ENCODE measurements at places on chromosomes 12 and 14.

DNA sequence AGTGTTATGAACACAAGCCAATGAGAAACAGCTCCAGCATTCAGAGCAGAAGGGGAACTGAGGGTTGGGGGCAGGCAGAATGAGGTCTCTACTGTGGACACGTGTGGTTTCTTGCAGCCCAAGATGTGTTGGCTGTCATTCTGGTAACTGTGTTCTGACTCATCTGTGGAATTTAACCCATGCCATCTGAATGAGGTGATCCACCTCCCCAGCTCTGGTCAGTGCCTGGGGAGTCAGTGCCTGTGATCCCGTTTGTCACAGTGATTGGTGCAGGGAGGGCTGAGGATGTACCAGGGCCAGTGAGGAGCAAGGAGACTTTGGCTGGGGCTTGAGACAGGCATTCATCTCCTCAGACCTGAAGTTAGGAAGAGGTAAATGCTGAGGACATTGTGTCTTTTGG lies 216.8 kb downstream of the MSRB3 start:
- DNase-seq: no peak

GRCh38 chr14:38138473-38139138 lies 69.1 kb upstream of the SSTR1 start:
- DNase-seq: no peak

- no peak for DNase-seq
These were observed 40.9 kb downstream of the KCTD10 start for GRCh38 chr12:109436188-109436560.

- no peak for DNase-seq
These were observed 20.1 kb upstream of the DACT1 start for GRCh38 chr14:58617619-58618018.

DNA sequence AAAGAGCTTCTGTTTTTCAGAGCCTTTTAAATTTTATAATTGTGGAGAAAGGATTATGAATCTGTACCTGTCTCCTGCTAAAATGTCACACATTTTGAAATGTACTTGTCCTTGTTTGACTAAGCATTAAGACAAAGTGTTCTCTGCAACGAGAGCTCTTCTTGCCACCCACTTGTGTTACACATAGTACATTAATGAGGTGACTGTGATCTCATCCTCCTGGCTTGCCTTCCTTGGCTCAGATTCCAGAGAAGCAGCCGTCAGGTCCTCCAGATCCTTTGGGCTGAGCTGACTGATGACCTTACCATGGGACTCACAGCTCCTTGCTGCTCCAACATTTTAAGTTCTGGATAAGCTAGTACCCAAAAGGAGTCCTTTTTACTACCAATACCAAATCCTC lies 81.4 kb downstream of the BBS10 start:
- DNase-seq: no peak

DNA sequence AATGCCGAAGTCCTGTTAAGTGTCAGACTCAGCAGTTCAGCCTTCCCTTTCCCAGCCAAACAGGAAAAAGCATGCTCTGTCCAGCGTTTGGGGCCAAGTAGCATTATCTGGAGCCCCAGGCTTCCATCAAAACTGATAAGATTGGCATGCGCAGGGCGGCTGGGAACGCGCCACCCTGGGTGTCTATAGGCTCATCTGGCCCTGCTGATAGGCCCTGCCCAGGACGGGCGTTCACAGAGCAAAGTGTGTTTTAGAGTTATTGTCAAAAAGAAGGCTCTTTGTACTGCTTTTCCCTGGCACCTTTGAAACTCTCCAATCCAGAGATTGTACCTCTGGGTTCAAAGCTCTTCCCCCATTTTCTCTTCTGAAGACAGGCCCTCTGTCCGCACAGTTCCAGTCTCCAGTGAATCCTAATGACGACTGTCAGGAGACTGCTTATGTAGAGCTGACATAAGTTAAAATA lies at the start of gene ART4:
ART4 (minus strand) TSS at position 102 of the 463 bp plus-strand sequence. CDS start 413 bp downstream, outside the sequence.
- no peak for DNase-seq

- no peak for DNase-seq
These were observed 306.7 kb downstream of the EMP1 start for GRCh38 chr12:13503094-13503835.

GRCh38 chr14:62187265-62187664 lies 425.0 kb downstream of the SNAPC1 start:
- DNase-seq: no peak

- no peak for DNase-seq
These were observed 1.2 kb upstream of the ARL6IP4 start for GRCh38 chr12:122979001-122979907.

- DNase-seq: no peak
These were observed 3.3 kb downstream of the KRT18 start for GRCh38 chr12:52952076-52952801.

GRCh38 chr12:124432376-124432775 lies 135.0 kb downstream of the NCOR2 start:
- no peak for DNase-seq

DNA sequence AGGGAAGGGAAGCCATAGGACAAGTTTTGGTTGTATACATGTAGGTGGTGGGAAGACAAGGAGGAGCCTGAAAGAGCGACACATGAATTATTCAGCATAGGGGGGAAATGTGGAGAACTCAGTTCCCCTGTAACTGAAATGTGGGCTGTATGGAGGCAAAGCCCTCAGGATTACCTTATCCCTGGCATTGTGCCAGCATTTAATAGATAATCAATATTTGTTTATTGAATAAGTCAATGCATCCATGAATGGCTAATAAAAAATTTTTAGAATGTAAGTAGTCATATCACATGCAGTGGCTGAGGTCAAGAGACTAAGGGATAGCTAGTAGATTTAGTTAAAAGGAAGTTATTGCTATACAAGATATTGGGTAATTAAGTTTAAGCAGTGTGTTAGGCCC lies 232.4 kb downstream of the SNAPC1 start:
- DNase-seq: no peak

- DNase-seq: no peak
These were observed 9.5 kb downstream of the TRAF3 start for GRCh38 chr14:102786768-102787167.
